ENCODE measurements at places on chromosomes 7 and 10. TPM values are rescaled to one million over a fixed set of nuclear protein-coding genes. Genes with fewer than 3 reads are reported as not detected.

DNA sequence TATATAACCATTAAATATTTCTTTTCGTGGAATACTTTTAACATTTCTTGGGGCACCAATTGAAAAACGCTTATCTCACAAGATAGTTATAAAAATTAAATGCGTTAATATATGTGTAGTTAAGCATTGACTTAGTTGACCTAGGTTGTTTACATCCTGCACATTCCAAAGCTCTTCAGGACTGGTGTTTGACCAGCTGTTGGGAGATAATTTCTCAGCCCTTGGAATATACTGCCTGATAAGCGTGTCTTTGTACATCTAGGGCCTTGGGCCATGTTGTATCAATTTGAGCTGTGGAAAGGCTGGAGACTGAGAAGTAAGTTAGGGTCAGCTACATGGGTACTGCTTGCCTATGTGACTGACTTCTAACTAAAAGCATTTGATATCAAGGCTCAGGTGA, 90.0 kb upstream of the AOAH start:
- no peak for DNase-seq

SSC4D gene
- total RNA-seq: not detected

CYP2C8 gene
- total RNA-seq: not detected

GRCh38 chr7:2838451-2838850, 5.7 kb downstream of the GNA12 start:
- DNase-seq: no peak

DNA sequence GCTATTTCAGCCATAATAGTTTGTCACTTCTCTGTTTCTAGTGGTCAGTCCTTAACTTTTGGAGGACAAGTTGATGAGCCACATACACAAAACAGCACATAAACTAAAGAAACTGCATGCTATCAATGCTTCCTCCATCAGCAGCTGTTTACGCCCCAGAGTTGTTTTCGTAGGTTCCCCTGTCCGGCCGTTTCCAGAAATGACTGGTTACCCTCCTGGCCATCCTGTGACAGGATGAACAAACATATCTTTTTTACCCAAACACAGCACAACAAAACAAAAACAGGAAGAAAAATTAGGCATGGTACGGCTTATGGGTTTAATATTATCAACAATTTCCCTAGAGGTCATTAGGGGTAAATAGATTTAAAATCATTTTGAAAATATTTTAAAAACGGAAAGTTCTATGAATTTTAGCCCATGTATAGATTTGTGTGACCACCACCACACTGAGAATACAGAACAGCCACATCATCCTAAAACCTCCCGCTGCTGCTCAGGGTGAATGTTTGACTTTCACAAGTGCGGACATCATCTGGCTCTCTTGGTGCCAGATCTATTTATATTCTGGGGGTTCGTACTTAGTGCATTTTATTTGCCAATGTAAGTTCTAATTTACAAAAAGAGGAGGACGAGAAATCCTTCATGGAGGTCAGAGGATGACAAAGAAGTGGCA, 74.8 kb downstream of the HIPK2 start:
- DNase-seq: no peak

GRCh38 chr10:132910186-132910880, 32.0 kb downstream of the CFAP46 start:
- no peak for DNase-seq
